ENCODE measurements at places on chromosomes 12 and 14.
A peak's percentile ranks its signal among the peaks of the same experiment; 100 is the strongest.

DNA sequence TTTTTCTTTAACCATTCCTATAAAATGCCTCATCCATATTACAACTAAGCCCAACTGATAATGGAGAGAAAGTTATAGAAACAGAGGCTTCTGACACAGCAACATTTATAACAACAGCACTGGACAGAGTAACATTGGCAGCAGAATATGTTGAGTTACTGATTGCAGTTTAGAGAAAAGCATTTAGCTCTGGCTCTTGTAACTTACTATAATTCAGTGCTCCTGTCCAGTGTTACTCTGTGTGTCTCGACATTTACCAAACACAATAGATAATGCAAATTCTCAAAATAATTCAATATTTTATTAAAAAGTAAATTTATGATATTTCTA lies 356.1 kb downstream of the CEP128 start:
- H3K27me3 ChIP-seq = no peaks in the 10 kb centered on the region
- H3K4me3 ChIP-seq = no peak overlapping the region
- DNase-seq = no peak
- no peaks in the 10 kb centered on the region for H3K4me1 ChIP-seq
- no peaks in the 10 kb centered on the region for H3K36me3 ChIP-seq
- no peak overlapping the region for H3K27ac ChIP-seq

DNA sequence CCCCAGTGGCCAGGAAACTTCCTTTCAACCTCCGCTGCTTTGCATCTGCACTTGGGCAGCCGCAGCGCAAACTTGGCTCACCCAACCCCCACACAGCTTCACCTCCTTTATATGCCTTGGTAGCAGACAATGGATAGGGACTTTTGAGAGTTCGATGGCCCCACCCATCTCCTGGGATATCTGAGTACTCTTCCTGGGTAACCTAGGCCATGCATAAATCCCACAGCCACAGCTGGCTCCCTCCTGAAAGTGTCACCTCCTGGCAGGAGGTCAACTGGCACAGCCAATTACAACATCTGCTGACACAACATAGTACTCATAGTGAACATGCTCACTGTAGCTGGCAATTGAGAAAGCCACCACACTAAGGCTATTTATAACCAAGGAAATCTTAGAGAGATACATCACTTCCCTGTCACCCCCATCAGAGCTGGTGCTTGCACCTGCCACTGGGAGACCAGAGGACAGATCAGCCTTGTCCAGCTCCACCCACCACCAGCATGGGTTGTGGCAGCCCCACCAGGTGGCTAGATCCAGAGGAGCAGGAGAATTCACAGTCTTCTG lies 410.0 kb downstream of the SYT1 start:
- H3K4me3 ChIP-seq = no peak overlapping the region
- no peak overlapping the region for H3K27ac ChIP-seq
- H3K4me1 ChIP-seq = no peaks in the 10 kb centered on the region
- no peak for DNase-seq
- H3K36me3 ChIP-seq = no peaks in the 10 kb centered on the region

DNA sequence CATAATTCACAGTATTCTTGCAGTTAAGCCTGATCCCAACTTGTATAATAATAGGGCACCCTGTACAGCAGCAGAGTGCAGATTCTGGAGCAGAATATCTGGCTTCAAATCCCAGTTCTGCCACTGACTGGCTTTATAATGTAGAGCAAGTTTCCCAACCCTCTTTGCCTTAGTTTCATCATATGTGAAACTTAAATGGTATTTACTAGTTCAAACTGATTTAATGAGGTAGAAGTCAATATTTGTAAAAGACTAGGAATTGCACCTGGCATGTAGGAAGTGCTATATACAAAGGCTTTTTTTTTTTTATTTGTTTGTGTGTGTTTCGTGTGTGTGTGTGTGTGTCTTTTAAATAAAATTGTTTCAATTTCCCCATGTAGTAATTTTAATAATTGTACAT lies 125.9 kb downstream of the CCER1 start:
- H3K27ac ChIP-seq = no peak overlapping the region
- no peaks in the 10 kb centered on the region for H3K27me3 ChIP-seq
- no peaks in the 10 kb centered on the region for H3K36me3 ChIP-seq
- DNase-seq = no peak
- H3K4me1 ChIP-seq = no peaks in the 10 kb centered on the region

- H3K36me3 ChIP-seq = no peaks in the 10 kb centered on the region
- no peak overlapping the region for H3K27ac ChIP-seq
- H3K27me3 ChIP-seq = no peaks in the 10 kb centered on the region
Measured at GRCh38 chr12:120489018-120489417, 6.9 kb upstream of the DYNLL1 start.

DNA sequence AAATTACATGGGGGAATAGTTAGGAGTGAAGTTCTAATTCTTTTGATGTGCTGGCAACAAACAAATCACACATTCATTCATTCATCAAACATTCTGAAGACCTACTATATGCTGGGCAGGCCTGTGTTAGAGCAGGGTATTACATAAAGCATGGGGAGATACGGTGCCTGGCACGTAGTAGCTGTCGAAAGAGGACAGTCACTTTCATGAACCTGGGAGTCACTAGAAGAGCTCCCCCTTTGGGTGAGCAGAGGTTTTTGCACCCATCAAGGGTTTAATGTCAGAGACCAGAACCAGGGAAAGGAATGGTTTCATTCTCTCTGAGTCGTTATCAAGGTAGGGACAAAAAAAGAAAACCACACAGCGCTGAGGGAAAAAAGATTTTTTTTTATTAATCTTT lies 10.0 kb downstream of the LHX5 start:
- no peak overlapping the region for H3K27ac ChIP-seq
- peaks cover 34% of the 10 kb centered on the region for H3K27me3 ChIP-seq
- H3K4me3 ChIP-seq = no peak overlapping the region

- no peaks in the 10 kb centered on the region for H3K27me3 ChIP-seq
- DNase-seq = peak; percentile 73
- H3K4me3 ChIP-seq = peak overlapping the region; percentile 77
- H3K36me3 ChIP-seq = no peaks in the 10 kb centered on the region
- peaks cover 10% of the 10 kb centered on the region for H3K4me1 ChIP-seq
Measured at GRCh38 chr12:10364815-10365622, 24.8 kb downstream of the KLRK1 start.

DNA sequence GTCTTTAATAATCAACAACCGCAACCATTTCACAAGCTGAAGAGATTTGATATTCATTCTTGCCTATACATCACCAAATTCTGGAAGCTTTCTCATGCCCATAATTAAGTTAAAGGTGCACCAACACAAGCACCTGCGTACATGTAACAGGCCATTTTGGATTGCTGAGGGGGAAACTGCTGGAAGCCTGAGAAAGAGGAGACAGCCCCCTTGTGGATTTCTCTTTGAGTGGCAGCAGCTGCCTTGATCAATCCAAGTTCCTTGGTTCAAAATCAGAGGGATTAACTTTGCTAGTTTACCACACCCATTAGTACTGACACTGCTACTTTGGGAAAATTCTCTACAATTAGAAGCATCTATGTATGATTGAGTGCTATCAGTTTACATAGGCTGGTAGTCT lies 321.1 kb downstream of the NOVA1 start:
- no peak overlapping the region for H3K4me3 ChIP-seq
- no peak for DNase-seq
- no peaks in the 10 kb centered on the region for H3K36me3 ChIP-seq
- H3K27ac ChIP-seq = no peak overlapping the region
- H3K27me3 ChIP-seq = no peaks in the 10 kb centered on the region

DNA sequence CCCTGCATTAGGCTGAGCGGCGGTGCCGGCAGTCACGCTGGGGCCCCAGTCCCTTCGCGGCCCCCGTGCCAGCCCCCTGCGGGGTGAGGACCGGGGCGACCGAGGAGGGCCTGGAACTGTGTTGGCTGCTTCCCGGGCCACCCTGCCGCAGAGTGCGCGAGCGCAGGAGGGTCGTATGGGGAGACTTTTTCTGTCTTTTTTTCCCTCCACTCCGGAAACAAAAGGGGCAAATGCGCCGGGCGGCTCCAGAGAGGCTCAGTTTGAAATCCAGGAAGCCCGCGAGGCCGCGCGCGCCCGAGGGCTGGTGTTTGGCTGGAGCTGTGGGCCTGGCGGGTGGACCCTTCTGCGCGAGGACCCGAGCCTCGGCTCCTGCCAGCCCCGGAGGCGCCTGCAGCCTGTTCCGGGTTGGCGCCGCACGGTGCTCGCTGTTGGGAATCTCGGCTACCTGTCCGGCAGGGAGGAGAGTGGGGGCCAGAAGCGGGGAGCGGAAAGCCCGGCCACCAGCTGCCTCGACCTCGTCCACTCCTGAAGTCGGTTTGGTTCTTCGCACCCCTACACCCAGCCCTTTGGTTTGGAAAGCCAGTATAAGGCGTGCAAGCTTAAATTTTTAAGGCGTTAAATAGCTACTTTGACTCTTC lies 638 bp downstream of the PLEKHG3 start:
- H3K36me3 ChIP-seq = no peaks in the 10 kb centered on the region
- no peak for DNase-seq
- H3K27me3 ChIP-seq = no peaks in the 10 kb centered on the region
- H3K4me3 ChIP-seq = peak overlapping the region; percentile 74

DNA sequence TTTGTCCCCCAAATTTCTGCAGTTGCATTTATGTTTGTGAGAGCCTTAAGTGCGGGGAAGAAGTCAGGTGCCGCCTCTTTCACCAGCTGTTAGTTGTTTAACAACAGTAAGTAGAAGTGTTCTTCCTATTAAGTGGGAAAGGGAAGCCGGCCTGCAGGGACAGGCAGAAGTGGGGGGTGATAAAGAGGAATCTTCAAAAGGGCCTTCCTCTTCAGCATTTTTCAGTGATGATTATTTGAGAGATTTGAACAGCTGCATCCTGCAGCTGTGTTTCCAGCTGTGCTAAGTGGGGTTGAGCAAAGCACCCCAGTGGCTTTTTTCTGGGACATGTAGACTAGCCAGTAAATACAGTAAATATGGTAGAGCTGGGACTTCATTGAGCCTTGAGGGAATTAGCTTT lies 32.1 kb upstream of the SLC38A1 start:
- H3K36me3 ChIP-seq = no peaks in the 10 kb centered on the region
- no peak overlapping the region for H3K27ac ChIP-seq
- no peak for DNase-seq

GRCh38 chr14:68968051-68968450 lies 11.1 kb downstream of the ACTN1 start:
- peaks cover 94% of the 10 kb centered on the region for H3K4me1 ChIP-seq
- DNase-seq = no peak
- H3K27me3 ChIP-seq = no peaks in the 10 kb centered on the region
- peaks cover 20% of the 10 kb centered on the region for H3K36me3 ChIP-seq

DNA sequence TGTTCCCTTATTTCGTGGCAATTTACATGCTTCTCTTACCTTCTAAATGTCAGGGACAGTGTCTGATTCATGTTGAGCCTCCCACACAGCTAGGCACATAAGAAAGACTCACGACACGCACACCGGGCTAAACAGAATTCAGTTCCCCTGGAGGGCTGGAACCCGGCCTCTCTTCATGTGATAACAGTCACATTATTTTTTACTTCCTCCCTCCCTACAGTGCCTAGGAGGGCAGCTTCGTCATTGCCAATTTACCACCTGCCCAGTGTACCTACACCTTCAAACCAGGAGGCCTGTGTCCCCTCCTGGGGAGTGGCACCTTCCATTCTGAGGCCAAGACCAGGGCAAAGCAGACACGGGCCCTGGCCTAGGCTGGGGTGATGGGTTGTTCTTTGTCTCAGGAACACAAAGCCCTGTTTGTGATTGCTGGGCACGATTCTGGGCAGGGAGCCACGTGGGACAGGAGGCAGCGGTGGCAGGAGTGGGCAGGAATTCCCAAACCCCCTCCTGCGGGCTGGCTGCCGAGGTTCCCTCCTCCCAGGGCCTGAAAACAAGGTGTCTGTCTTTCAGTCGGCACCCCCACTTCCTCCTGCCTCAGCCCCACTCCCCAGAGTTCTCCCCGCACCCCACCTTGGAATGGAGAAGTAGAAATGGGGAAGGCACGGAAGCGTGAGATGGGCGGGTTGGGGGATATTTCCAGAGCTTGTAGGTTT lies 6.8 kb upstream of the RASAL1 start:
- H3K36me3 ChIP-seq = no peaks in the 10 kb centered on the region
- H3K4me3 ChIP-seq = no peak overlapping the region
- no peaks in the 10 kb centered on the region for H3K27me3 ChIP-seq
- no peak for DNase-seq
- no peaks in the 10 kb centered on the region for H3K4me1 ChIP-seq
- no peak overlapping the region for H3K27ac ChIP-seq

DNA sequence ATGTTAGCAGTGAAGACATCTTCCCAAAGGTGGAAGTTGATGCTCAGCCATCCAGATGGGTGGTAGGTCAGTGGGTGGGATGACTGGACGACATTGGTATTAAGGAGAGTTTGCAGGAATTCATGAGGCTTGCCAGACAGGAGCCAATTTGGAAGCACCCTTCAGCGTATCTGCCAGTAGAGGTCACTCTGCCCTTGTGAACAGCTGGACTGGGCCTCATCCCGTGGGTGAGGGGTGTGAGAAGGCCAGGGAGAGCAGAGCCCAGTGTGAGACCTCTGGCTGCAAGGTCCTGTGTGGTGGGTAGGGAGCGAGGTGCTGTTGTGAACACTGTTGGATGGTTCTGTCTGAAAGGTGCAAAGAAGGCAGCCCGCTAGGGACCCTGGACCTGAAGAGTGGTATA lies 37.7 kb downstream of the SLC5A8 start:
- H3K4me1 ChIP-seq = no peaks in the 10 kb centered on the region
- no peaks in the 10 kb centered on the region for H3K27me3 ChIP-seq
- H3K27ac ChIP-seq = no peak overlapping the region
- no peaks in the 10 kb centered on the region for H3K36me3 ChIP-seq

- no peak overlapping the region for H3K4me3 ChIP-seq
- no peak for DNase-seq
- no peaks in the 10 kb centered on the region for H3K27me3 ChIP-seq
- no peaks in the 10 kb centered on the region for H3K4me1 ChIP-seq
- no peak overlapping the region for H3K27ac ChIP-seq
- no peaks in the 10 kb centered on the region for H3K36me3 ChIP-seq
Measured at GRCh38 chr14:81353691-81354323, 46.3 kb downstream of the STON2 start.

GRCh38 chr14:37483672-37484071 lies 111.4 kb downstream of the FOXA1 start:
- H3K4me3 ChIP-seq = no peak overlapping the region
- H3K4me1 ChIP-seq = no peaks in the 10 kb centered on the region
- no peak overlapping the region for H3K27ac ChIP-seq
- H3K36me3 ChIP-seq = no peaks in the 10 kb centered on the region
- DNase-seq = no peak
- H3K27me3 ChIP-seq = no peaks in the 10 kb centered on the region

DNA sequence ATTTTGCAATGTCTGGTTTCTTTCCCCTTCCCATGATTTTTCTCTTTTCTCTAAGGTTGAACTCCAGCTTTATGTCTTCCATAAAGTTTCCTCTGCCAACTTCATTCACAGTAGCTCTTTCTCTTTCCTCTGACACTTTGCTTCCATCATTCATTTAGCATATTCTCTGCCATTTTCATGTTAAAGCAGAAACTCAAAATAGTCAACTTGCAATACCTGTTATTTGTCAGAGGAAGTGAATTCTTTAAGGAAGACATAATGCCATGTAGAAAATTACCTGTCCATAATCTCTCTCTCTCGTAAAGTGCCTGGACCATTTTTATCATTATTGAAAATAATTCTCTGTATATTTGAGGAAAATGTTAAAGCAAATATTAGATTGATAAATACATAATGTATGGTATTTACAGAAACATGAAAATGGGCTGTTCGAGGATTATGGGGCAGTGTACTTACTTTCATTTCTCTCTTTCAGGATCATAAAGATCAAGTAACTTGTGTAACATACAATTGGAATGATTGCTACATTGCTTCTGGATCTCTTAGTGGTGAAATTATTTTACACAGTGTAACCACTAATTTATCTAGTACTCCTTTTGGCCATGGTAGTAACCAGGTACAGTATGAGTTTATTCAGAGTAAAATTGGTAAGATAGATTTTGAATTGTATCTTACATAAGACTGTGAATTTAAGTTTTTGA lies 12.6 kb downstream of the NEDD1 start:
- H3K27ac ChIP-seq = no peak overlapping the region
- no peak for DNase-seq
- no peak overlapping the region for H3K4me3 ChIP-seq
- no peaks in the 10 kb centered on the region for H3K4me1 ChIP-seq
- peaks cover 3% of the 10 kb centered on the region for H3K36me3 ChIP-seq

All from ascending aorta (tissue), 2 donors.